Stimulated activated CD4-positive, alpha-beta T cell treated with anti-CD3 and anti-CD28 coated beads, Interleukin-15, amount 100 ng/mL, for 1 hour (primary cell): ENCODE measurements at places on chromosomes 3 and 15.

DNA sequence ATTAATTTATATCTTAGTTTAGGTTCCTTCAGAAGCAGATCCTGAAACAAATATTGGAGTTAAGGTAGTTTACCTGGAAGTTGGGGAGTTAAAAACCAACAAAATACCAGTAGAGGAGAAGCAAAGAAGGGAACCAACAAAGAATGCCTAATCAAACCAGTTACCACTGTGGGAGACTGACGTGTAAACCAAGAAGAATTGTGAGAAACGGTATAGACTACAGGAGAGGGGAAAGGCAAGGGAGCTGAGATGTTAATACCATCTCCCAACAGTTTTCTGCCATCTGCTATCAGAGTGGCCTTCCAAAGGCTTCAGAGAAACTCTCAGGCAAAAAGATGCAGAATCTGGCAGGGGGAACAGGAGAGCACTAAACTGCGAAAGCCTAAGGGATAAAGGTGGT lies 53.5 kb downstream of the BFSP2 start:
- DNase-seq, result no peak

DNA sequence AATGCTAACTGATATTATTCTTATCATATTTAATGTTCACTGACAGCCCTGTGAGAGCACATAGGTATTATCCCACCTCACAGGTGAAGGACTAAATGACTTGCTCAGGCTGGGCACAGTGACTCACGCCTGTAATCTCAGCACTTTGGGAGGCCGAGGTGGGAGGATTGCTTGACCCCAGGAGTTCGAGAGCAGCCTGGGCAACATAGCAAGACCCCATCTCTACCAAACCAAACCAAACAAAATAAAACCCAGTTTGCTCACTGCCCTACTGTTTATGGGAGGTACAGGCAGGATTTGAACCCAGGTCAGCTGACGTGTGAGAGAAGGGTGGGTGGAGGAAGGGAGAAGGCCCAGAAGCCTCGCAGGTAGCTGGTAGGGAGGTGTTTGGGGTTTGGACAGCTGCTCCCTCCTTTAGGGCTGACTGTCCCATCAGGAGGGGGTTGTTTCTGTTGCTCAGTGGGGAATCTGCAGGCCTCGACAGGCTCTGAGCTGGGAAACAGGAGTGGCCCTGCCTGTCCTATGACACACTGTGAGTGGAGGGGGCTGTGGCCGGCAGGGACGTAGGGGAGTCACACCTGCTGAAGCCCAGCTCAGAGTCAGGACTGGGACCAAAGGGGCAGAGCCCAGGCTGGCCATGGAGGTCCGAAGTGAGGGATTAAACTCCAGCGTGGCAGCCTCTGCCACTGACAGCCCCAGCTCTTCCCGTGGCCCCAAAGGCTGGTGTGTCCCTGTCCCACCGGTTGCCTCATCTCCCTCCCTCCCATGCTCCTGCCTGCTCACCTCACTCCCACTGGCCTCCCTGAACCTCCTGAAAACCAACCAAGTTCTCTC lies 25.3 kb downstream of the BHLHE40 start:
- no peak for DNase-seq

DNA sequence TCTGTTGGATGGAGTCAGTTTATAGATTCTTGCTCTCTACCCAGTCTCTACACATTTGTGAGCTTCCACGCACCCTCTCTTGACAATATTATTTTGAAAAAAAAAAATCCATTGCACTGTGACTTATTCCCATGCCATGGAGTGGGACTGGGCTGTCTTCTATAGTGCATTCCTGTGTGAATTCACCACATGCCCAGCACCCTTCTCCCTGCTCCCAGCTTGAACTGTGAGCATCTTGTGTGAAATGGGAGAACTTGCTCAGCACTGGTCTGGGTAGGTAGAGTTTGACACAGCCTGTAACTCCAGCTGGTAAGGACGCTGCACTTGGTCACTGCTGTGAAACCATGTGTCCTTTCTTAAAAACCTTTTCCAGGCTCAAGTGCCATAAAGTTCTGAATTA lies 91.9 kb downstream of the ARNT2 start:
- no peak for DNase-seq

DNA sequence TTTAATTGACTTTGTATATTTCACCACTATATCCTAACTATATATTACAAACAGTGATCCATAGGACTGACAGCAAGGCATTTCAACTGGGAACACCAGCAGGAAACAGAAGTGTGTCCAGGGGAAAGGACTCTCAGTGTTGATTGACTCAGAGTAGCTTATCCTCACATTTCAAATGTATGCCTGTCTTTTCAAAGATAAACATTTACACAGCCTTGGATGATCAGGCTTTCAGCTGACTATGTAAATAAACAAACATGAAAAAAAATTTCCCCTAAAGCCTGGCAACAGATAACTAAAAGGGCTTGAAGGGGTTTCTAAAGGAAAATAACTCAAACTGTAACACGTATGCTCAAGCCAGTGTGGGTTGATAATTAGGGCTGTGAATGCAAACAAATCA lies 321.8 kb downstream of the TBC1D5 start:
- DNase-seq, result no peak

DNA sequence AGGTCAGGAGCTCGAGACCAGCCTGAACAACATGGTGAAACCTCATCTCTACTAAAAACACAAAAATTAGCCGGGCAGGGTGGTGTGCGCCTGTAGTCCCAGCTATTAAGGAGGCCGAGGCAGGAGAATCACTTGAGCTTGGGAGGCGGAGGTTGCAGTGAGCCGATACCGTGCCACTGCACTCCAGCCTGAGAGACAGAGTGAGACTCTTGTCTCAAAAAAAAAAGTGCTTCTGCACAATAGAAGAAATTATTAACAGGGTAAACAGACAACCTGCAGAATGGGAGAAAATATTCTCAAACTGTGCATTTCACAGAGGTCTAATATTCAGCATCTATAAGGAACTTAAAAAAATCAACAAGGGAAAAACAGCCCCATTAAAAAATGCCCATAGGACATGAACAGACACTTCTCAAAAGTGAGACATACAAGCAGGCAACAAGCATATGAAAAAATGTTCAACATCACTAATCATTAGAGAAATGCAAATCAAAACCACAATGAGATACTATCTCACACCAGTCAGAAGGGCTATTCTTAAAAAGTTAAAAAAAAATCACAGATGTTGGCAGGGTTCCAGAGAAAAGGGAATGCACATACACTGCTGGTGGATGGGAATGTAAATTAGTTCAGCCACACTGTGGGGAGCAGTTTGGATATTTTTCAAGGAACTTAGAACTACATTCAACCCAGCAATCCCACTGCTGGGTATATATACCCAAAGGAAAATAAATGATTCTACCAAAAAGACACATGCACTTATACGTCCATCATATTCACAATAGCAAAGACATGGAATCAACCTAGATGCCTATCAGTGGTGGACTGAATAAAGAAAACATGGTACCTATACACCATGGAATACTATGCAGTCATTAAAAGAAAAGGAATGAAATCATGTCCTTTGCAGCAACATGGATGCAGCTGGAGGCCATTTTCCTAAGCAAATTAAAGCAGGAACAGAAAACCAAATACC lies 75.5 kb downstream of the MSL2 start:
- no peak for DNase-seq

GRCh38 chr3:141877911-141878310 lies 1.5 kb downstream of the ATP1B3 start:
- no peak for DNase-seq

- no peak for DNase-seq
Measured at GRCh38 chr15:101371519-101371918, 76.5 kb upstream of the SNRPA1 start.

GRCh38 chr3:126549861-126550487 lies 8.8 kb downstream of the C3orf22 start:
- DNase-seq, result no peak

- no peak for DNase-seq
Measured at GRCh38 chr3:37736624-37737023, 125.1 kb upstream of the CTDSPL start.

- no peak for DNase-seq
Measured at GRCh38 chr3:151901644-151902285, 28.3 kb downstream of the SUCNR1 start.

DNA sequence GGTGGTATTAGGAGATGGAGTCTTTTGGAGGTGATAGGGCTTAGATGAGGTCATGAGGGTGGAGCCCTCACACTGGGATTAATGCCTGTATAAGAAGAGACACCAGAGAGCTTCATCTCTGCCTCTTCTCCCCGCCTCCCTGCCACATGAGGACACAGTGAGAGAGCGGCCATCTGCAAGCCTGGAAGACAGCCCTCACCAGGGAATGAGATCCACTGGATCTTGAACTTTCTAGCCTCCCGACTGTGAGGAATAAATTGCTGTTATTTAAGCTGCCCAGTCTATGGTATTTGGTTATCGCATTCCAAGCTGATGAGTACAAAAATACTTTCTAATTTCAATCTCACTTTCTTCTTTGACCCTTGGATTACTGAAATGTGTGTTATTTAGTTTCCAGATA lies 121.4 kb downstream of the OCA2 start:
- DNase-seq, result no peak

DNA sequence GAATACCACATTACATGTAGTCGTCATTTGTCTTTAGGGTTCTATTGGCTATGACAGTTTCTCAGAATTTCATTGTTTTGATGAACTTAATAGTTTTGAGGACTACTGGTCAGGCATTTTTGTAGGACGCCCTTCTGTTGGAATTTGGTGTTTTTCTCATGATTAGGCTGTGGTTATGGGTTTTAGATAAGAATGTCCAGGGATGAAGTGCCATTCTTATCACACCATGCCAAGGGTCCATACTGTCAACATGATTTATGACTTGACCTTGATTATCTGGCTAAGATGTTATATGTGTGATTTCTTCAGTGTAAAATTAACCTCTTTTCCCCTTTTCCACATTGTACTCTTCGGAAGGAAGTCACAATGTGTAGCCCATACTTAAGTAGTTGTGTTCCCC lies 135.3 kb downstream of the DIPK2A start:
- no peak for DNase-seq

DNA sequence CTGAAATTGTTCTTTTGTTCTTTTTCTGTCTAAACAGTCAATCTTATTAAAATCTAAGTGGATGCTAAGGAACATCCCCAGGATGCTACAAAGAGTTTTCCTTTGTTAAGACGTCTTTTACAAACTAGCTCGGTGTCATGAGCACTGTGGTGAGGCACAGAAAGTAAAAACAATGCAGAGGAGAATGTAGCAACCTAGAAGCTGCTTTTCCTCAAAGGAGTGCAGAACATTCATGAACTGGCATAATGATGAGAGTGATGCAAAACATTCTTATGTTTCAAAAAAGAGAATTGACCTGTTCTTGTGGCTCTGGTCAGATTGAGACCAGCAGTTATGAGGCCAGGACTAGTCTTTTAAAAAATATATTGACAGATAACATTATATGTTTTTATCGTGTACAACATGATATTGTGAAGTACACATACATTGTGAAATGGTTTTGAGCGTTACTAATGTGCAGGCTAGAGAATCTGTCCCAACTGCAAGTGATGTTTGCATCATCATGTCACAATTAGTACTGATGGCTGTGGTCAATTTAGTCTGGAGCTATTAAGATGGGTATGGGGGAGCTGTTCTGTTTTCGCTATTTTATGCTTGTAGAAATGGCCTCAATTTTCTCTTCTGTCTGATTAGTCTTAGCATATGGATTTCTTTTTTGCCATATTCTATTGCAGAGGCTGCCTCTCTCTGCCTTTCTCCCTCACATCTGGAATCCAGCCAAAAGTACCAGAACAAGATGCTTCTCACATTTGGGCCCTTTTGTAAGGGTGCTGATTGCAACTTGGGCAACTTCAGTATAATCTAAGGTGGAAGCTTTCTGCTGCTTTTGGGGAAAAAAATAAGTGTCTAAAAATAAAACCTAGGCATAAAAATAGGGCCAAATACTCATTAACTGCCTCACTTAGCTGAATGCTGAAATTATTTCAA lies 50.2 kb downstream of the HHLA2 start:
- no peak for DNase-seq

GRCh38 chr15:84582583-84583157 lies 18.1 kb upstream of the ZSCAN2 start:
- no peak for DNase-seq

GRCh38 chr15:63381301-63382204 lies at the start of gene CA12:
TSS of gene CA12 (minus strand) at chr15:63381846. CDS start at chr15:63381720, 126 bp downstream.
- no peak for DNase-seq

- no peak for DNase-seq
Measured at GRCh38 chr15:38823263-38823662, 258.6 kb upstream of the RASGRP1 start.

- DNase-seq, result no peak
Measured at GRCh38 chr3:37610529-37610928, 251.2 kb upstream of the CTDSPL start.

DNA sequence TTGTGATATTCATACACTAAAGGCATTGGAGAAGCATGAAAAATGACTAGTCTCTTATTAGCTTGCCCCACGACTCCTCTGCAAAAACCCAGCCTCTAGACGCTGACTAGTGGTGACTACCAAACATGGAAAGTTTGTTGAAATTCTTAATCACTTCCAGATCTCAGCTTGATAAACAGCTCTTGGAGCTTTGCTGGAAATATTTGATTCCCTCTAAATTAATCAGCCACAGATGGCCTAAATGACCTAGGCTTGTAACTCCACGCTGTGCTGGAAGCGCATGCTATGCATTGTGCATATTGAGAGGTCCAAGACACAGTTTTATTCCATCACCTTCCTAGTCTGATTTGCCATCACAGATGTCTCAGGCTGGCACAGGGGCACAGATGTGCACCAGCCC lies 244.7 kb upstream of the ST8SIA2 start:
- no peak for DNase-seq

GRCh38 chr3:186821429-186822387 lies 15.4 kb upstream of the RFC4 start:
- no peak for DNase-seq

DNA sequence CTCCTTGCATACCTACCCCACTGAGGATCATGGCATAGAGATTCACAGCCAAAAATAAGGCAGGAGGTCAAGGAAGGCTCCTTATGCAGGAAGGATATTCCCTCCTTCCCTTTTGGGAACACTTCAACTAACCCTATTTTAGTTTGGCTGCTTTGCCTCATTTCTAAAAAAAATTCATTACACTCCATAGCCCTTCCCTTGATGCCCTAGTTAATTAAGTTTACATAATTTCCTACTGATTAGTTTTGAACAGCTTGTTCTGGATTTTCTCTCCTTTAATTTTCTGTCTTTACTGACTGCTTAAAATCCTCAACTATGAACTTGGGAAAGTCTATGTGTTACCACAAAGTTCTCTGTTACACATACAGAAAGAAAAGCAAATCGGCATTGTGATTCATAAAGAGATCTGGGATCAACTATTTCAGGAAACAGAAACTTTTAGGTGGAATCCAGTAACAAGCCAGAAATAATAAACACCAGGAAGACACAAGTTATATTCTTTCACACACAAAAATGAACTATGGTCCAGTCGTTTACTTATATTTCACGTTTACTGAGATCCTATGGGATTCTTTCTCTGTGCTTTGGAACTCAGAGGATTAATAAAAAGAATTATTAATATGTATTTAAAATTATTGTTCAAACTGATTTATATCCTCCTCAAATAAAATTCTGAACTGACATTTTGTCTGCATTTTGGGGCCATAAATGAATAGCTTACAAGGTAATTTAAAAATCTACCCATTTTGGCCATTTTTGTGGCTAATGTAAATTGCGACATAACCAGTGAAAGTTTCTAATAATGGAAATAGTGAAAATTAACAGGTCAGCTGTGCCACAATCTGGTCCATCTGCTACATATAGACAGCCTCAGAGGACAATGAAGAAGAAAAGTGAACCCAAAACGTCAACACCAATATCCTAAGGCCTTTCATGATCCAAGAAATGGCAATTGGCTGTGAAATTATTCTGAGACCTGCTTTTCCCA lies 113.8 kb downstream of the FRMD5 start:
- DNase-seq, result no peak

- DNase-seq, result no peak
Measured at GRCh38 chr3:141242377-141243092, 10.9 kb downstream of the PXYLP1 start.

GRCh38 chr3:43695443-43695842 lies 4.7 kb downstream of the ABHD5 start:
- no peak for DNase-seq
